ENCODE measurements at places on chromosomes 7 and 10.

GRCh38 chr7:28500138-28500537, 87.8 kb downstream of the CREB5 start:
- no peak for DNase-seq

DNA sequence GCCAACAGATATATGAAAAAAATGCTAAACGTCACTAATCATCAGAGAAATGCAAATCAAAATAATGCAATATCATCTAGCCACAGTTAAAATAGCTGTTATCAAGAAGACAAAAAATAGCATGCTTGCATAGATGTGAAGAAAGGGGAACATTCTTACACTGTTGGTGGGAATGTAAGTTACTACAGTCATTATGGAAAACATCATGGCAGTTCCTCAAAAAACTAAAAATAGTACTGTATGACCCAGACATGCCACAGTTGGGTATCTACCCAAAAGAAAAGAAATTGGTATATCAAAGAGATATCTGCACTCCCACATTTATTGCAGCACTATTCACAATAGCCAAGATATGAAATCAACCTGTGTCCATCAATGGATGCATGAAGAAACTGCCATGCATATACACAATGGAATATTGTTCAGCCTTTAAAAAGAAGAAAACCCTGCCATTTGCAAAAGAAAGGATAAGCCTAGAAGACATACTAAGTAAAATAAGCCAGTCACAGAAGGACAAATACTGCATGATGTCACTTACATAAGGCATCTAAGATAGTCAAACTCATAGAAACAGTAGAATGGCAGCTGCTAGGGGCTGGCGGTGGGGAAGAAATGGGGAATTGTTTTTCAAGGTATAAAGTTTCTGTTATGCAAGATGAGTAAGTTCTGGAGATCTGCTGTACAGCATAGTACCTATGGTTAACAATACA, 107.0 kb downstream of the PTPN20 start:
- DNase-seq, result no peak

GRCh38 chr7:129480674-129481363, 21.5 kb upstream of the SMKR1 start:
- peak; percentile 53 for DNase-seq

GRCh38 chr7:121180436-121181063, 148.2 kb upstream of the WNT16 start:
- DNase-seq, result no peak

DNA sequence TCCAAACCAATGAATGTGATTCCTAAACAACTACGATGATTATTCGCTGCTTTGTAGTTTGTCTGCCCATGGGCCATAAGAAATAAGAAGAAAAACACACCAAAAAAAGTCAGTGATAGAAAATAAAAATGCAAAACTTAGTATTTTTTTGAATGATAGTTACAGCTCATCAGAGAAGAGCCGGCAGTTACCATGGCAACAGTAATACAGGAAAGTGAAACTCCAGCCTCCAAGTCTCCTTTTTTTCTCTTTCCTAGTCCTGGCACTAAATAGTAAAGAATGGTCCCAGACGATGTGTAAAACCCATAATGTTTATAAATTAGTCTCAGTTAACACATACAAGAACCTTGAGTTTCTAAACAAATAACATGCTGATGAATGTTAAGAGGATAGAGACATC, 21.6 kb upstream of the LHFPL3 start:
- no peak for DNase-seq

DNA sequence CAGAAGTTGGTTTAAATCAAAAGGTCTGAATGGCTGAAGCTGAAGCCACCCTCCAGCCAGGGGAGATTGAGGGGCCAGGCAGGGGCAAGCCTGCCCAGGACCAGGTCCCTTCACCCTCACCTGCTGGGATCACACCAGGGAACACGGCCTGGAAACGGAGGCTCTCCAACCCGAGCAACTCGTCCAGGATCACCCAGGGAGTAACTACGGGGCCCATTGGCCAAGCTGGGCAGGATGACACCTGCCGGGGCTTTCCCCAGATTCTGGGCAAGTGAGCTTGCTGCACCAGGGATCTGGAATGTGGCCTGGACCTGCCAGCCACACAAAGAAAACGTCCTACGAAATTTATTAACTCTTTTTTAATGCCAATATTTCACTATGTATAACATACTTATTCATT, 30.4 kb upstream of the PPP2R2D start:
- no peak for DNase-seq

DNA sequence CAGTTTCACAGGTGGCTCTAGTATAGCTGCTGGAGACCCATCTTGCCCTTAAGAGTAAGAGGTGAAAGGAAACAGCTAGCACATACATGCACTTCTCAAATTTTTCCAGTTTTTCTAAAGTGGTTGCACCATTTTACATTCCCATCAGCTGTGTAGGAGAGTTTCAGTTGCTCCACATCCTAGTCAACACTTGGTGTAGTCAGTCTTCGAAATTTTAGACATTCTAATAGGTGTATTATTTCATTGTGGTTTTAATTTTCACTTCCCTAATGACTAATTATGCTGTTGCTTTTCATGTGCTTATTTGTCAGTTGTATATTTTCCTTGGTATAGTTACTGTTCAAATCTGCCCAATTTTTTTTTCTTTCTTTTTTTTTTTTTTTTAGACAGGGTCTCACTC, 9.5 kb upstream of the HACD1 start:
- no peak for DNase-seq

DNA sequence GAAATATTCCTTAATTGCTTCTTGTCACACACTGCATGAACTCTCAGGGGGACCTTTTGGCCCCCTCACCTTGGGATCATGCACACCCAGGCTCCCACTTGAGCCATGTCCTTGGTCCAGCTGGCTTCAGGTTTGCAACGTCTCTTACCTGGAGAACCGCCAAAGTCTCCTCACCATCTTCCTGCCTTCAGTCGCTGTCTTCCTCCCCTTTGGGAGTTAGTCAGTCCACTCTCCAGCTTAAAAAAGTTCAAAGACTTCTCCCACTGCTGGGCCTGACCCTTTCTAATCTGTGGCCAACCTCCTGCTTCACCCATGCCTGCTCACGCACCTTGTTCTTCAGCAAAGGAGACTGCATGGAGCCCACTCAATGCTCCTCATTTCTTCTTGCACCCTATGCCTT, 82.6 kb upstream of the LRRC4 start:
- DNase-seq, result no peak

- no peak for DNase-seq
These were observed 52.9 kb downstream of the IKZF1 start for GRCh38 chr7:50357426-50357825.

DNA sequence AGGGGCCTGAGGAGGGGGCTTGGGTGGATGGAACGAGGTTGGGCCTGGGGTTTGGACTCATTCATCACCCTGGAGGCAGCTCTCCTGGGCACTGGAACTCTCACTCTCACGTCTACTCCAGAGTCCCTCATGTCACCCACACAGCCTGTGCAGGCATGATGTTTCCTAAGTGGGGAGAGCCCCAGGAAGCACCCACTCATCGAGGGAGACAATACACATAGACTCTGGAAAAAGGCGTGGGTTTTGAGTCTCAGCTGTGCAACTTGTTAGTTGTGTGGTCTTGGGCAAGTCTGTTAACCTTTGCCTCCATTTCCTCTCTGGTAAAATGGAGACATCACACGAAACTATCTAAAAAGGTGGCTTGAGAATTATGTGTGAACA, 25.9 kb upstream of the RBM20 start:
- DNase-seq, result no peak

DNA sequence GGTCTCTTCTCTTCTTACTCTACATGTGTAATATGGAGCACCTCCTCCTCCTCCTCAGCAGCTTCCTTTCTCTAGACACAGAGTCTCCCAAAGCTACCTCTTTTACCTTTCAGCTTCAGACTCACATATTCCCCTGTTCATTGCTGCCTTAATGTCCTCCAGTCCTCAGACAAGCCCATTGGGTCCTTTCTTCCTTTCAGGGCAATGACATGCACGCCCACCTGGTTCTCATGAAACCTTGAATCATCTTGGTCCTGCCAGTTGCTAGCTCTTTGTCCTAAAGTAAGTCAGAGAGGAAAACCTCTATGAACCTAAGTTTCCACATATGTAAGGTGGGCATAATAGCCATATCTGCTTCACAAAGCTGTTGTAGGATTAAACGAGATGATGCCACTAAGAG, 227.0 kb downstream of the RPS24 start:
- no peak for DNase-seq
